ENCODE measurements at places on chromosomes 6 and 20.

GRCh38 chr6:151822252-151823111 is 15.0 kb downstream of the ESR1 start:
- no peak for DNase-seq

- no peak for DNase-seq
Observed at GRCh38 chr6:159959976-159960384, 8.9 kb upstream of the IGF2R start.

- no peak for DNase-seq
Observed at GRCh38 chr20:3586093-3586492, 77.1 kb downstream of the GFRA4 start.

GRCh38 chr6:124964764-124965105 is 2.5 kb downstream of the RNF217 start:
- DNase-seq: no peak

GRCh38 chr20:33685328-33686099 is 671 bp downstream of the E2F1 start:
- peak; percentile 64 for DNase-seq

GRCh38 chr20:61433816-61434215 is 181.8 kb downstream of the CDH4 start:
- DNase-seq: no peak

DNA sequence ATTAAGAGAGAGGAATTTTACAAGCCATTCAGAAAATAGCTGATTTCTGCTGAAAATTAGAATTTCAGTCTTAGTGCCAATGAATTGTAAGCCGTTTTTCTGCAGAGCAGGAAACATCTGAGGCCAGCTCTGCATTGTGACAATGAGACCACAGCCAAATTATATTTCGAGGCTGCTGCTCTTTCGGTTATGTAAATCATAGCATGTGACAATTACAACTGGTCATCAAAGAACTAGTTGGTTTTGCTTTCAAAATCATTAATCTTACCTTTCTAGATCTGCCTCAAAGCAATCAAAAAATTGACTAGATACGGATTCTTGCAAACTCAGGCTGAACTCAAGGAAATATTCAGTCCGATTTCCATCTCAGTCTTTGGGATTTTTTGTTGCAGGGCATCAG is 33.4 kb upstream of the INSM1 start:
- DNase-seq: no peak

GRCh38 chr6:109183109-109183650 is 87.9 kb downstream of the CEP57L1 start:
- DNase-seq: no peak

- peak; percentile 51 for DNase-seq
Observed at GRCh38 chr6:2196079-2196679, 49.2 kb downstream of the GMDS start.

GRCh38 chr6:77373955-77374354 is 89.3 kb downstream of the HTR1B start:
- no peak for DNase-seq

DNA sequence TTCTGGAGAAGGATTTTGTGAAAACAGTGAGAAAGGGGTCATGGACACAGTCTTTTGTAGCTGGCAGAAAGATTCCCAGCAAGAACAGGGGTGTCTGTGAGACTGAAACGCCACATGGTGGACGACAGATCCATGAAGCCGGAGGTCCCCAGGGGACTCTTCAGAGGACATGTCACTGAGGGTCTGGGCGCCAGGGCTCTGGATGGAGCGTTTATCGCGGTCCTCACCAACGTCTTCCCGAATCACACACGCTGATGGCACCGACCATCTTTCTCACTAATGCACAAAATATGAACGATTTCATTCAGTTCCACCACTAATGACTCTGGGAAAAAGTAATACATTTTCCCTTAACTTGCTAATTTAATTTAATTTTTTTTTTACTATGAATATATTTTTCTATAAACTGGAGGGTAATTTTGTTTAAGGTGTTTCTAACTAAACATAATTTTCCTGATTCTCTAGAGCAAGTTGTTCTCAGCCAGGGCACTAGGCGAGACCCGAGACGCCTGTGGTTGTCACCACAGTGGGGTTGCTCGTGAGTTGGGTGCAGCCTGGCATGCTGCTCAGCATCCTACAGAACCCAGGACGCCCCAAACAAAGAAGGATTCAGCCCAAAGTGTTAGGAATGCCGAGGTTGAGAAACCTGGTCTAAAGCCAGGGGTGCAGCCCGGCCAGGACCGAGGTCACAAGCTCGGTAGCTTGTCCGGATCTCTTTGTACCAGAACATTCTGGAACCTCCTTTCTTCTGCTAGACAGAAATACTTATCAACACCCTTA is 306.2 kb downstream of the TAF4 start:
- DNase-seq: no peak

DNA sequence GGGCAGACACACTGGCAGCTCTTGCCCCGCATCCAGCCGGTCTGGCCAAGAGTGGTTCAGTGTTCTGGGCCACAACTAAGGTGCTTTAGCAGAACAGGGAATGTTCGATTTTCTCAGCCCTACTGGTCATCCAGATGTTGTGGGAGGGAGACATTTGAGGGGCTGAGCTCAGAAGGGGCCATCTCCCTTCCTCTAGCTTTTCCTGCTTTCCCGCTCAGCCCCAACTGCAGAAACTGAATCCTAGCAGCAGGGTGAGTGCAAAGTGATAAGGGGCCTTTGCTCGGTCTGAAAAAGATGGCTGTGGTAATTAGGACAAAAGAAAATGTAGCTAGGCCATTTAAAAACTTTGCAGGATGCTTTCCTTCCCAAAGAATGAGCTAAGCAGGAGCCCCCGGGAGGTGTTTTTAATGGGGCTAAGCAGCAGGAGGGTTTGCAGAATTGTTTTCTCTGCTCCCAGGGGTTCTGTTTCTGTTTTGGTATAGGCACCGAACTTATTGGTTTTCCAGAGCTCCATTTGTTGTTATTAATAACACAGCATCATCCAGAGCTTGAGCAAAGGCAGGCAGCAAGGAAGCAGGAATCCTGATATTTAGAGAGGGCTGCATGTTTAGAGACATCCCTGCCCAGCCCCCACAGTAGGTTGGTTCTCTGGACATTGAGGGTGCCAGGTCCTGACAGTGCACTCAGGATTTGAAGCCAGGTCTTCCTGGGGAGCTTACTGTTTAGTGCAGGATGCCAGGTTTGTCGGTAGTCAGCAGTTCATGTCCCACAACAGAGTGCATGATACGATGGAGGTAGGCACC is 210.9 kb downstream of the SLC24A3 start:
- no peak for DNase-seq

Measured in stimulated activated CD4-positive, alpha-beta T cell treated with anti-CD3 and anti-CD28 coated beads, Interleukin-12 subunit alpha, Interleukin-12 subunit beta, amount 100 ng/mL, for 48 hours (primary cell).